ENCODE measurements at places on chromosomes 1 and 21. TPM values are rescaled to one million over a fixed set of nuclear protein-coding genes. Genes with fewer than 3 reads are reported as not detected.

DNA sequence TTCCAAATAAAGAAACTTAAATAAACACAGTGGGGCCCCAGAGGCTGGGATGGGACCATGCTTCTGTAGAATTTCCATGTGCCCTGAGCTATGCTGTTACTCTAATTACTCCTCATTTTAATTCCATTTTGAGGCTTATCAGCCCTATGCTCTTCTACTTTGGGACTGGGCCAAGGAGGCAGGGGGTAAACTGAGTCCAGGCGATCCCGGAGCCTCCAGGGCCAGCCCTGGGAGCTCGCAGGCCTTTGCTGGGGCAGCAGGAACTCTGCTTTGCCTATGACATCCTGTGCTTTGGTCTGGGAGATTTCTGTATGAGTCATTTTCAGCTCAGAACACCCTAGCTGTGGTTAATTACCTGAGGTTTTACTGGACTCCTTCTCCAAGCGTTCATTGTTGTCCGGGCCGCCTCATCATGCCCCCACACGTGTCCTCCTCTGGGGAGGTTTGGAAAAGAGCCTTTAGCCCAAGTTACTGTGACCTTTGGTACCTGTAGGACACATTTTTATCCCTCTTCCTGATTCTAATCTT is 95.7 kb downstream of the RHOU start:
- H3K27ac ChIP-seq, result peak overlapping the region; percentile 9
- no peak overlapping the region for H3K4me3 ChIP-seq
- no peaks in the 10 kb centered on the region for H3K36me3 ChIP-seq
- DNase-seq, result peak; percentile 28
- H3K4me1 ChIP-seq, result peaks cover 29% of the 10 kb centered on the region

DNA sequence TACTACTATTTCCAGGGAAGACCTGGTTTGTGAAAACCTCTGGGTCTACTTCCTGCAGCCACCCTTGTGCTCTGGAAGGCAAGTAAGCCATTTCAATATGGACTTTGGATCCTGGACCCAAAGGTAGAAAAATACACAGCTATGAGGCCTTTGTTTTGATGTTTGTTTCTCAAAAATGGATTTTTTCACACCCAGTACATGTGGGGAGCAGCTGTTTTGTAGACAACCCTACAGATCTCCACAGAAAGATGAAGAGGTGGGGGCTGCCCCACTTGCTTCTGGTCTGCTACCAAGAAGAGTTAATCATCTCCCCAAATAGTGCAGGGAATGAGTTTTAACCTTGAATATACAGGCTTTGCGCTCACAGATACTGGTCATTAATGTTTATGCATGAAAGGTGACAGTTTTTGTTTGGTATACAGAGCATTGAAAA is 29.2 kb downstream of the ZNF281 start:
- peaks cover 42% of the 10 kb centered on the region for H3K4me1 ChIP-seq
- no peaks in the 10 kb centered on the region for H3K27me3 ChIP-seq
- H3K36me3 ChIP-seq, result no peaks in the 10 kb centered on the region

DNA sequence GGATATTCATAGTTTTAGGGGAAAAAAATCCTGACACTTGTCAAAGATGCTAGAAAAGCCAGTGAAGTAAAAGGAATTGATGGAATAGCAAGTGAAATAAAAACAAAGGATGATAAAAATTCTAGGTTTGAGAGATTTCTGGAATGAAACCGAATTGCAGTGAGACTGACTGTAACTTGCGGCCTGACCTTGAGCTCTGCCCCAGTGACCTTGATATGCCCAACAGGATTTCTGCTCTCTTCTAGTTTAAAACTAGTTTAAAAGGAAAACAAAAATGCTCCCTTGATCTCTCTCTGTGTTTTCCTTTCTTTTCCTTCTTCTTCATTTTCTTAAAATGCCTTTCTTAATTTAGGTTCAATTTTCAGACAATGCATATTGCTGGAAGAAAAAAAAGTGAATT is 54.9 kb upstream of the IFI44L start:
- no peaks in the 10 kb centered on the region for H3K4me1 ChIP-seq
- H3K36me3 ChIP-seq, result no peaks in the 10 kb centered on the region
- H3K27ac ChIP-seq, result no peak overlapping the region

GRCh38 chr1:21182181-21182731 is 5.6 kb upstream of the EIF4G3 start:
- no peaks in the 10 kb centered on the region for H3K4me1 ChIP-seq
- H3K36me3 ChIP-seq, result no peaks in the 10 kb centered on the region
- H3K4me3 ChIP-seq, result no peak overlapping the region
- no peak overlapping the region for H3K27ac ChIP-seq
- no peaks in the 10 kb centered on the region for H3K27me3 ChIP-seq

The GPR3 gene
- total RNA-seq, result 0.95 TPM

The JAK1 gene
- total RNA-seq, result 138 TPM
